HL-60 (cell line): ENCODE measurements at places on chromosomes 3 and 15.

- peak; percentile 57 for DNase-seq
Observed at GRCh38 chr3:37779289-37780152, 82.2 kb upstream of the CTDSPL start.

DNA sequence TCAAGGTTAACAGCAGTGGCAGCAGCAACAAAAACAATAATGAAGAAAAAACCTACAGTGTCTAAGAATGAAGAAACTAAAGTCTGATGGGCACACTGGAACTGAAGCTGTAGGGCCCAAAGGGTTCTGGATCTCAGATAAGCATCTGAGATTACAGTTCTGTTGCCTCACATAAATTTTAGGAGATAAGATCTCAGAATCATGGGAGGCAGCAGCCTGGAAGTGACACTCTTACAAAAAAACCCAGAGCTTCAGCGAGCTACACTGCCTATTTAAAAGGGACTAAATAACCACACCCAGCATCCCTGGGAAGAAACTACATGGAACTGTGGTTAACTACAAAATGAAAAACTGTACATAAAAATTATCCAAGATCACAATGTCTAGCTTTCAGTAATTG lies 61.2 kb downstream of the PLD1 start:
- DNase-seq: no peak

GRCh38 chr3:185280572-185281365 lies 26.9 kb upstream of the EHHADH start:
- peak; percentile 41 for DNase-seq

- no peak for DNase-seq
Observed at GRCh38 chr3:117128133-117128532, 418.6 kb downstream of the TUSC7 start.

DNA sequence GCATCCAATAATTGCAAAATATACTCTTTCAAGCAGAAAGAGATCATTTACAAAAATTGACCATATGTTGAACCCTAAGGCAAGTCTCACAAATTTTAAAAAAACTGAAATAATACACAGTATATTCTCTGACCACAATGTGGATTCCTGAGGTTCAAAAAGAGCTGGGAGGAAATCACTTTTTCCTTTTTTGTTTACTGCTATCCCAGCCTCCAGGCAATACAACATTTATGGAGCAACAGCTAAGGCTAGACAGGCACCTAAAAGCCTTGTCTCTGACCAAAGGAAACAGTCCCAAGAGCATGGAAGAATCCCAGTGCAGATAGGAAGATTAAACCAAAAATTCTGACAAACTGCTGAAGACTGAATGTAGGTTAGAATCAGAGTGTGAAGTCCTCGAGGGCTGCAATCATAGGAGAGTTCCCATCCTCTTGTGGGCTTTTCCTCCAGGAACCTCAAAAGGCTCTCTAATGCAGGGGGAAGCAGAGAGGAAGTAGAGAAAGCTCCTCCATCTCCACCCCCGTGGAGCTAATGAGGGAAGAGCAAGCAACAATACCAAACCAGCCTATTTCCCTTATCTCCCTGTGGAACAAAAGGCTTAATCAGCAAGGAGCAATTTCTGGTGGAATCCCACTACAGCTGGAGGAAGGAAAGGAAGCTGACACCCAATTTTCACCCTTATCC lies 57.0 kb downstream of the TMCC1 start:
- no peak for DNase-seq

DNA sequence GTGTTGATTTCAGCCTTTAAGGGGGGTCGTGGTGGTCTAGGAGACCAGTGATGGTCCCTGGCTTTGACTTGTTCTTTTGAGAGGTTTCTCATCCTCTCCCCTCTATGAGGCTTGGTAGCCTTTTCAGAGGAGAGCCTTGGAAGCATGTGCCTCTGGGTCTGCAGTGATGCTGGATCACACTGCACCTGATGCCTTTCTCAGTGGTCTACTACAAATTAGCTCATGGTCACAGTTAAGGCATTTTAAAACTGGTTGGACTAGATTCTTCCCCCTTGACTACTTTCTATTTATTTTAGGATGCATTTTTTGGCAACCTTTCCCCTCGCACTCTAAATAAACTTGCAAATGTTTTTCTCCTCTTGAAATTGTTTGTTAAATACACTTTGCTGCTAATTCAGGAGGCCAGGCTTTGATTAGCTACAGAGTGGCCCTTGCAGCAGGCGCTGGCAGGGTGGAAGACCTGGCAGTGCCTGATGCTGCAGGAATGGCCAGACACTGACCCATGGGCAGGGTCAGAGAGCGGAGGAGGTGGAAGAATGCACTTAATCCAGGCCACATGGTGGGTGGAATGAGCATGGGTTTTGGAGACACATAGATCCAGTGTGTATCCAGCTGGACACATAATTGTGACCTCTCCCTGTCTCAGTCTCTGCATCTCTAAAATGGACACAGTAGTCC lies 318.8 kb upstream of the CTDSPL start:
- no peak for DNase-seq

DNA sequence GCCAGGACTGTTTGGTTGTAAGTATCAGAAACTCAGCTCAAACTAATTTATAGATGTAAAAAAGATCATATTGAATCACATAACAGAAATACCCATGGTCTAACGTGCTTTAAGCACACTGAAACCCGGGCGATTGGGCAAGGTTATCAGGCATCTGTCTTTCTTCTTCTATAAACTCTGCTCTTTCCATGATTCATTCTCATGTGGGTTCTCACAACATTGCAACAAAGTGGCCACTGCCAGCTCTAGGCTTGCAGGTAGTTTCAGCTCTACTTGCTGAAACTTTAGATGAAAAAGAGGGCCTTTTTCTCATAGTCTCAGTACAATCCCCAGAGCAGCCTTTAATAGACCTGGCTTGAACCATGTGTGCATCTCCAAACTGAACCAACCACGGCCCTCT lies 456.1 kb downstream of the MFSD1 start:
- no peak for DNase-seq

DNA sequence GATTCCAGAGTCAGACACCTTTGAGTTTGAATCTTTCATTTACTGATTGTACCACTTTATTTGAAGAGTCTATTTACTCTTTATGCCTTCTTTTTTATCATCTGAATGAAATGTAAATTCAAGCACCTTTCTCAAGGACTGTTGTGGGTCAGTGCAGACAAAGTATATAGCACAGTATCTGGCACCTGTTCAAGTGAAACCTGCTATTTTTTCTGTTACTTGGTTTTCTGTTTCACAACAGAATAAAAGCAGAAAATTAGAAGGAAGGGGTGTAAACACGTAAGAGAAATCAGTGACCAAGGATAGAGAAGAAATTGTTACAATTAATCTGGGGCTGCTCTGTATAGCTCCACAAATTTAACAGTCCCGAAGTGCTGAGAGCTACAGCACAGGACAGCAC lies 357.4 kb downstream of the RSL24D1 start:
- no peak for DNase-seq

DNA sequence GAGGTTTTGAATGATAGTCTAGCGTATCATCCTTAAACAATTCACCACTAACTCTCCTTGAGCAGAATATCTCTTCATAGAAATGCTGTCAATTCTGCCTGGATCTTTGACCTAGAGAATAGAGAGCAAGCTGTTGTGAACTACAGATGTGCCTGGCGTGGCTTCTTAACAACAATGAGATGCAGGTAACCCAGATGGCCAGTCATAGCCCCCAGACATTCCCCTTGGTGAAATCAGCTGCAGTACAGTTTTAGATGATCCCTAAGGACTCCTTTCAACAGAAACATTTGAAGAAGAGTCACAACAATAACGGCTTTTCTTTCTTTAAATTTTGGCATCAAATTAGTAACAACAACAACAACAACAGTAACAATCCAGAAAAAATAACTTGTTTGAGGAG lies 1041.3 kb downstream of the ROBO1 start:
- DNase-seq: no peak

DNA sequence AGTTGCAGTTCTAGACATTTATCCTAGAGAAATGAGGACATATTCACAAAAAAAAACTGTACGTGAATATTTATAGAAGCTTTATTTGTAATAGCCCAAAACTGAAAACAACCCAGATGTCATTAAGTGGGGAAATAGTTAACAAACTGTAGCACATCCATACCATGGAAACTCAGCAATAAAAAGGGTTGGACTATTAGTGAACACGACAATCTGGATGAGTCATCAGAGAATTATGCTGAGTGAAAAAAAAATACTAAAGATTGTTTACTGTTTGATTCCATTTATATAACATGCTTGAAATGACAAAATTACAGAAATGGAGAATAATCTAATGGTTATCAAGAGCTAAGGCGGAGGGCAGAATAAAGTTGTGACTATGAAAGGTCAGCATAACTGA lies 59.5 kb downstream of the CPA3 start:
- no peak for DNase-seq

DNA sequence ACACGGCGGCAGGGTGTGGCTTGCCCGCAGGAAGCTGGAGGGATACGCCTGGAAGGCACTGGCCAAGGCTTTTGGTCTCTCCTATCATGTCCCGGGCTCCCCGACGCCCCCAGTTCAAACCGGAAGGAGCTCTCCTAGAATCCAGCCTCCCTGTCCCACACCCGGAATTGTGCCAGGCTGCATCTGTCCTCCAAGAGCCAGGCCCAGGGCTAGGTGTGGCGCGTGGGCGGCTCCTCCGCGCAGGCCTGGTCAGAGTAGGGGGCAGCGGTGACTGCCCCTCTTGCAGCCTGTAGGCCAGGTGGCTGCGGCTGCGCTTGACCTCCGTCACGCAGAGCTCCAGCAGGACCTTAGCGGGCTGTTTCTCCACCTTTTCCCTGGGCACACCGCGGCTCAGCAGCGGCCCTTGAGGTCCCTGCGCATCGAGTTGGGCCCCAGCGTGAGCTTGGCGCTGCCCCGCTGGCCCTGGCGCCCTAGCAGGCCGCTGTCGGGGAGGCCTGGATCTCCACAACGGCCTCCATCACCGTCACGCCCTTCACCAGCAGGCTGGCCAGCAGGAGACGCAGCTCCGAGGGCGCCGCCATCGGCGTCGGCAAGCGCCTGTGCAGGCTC lies 15.9 kb upstream of the SIAH2 start:
- no peak for DNase-seq

DNA sequence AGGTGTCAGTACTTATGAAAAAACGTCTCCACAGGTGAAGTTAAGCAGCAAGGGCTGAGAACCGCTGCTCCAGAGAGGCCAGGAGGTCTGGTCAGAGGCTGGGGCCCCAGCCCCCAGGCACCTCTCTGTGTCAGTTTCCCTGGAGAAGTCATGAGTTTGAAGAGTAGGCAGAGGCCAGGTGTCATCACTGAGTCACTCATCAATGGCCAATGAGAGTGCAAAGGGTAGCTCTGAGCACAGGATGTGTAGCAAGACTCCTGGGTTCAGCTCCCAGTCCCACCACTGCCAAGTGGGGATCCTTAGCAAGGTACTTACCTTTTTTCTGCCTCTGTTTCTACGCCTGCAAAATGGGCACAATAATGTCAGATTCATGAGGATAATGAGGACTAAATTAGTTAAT lies 47.9 kb downstream of the CORO2B start:
- no peak for DNase-seq

DNA sequence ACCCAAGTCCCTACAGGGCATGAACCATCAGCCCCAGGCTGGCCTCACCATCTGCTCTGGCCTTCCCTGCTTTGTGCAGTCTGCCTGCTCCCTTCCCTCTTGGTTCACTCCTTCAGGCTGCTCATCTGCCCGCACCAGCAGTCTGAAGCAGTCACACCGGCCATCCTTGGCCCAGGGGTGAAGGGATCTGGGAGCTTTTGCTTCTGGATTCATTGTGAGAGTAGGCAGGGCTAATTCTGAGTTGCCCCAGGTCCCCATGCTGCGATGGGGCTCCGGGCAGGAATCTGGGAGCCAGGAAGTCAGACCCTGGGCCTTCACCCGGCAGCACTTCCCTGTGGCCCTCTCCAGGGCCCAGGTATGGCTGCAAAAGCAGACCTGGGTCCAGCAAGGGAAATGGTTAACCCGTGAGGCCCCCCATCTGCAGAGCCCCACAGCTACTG lies 99.7 kb downstream of the VGLL4 start:
- no peak for DNase-seq

- peak; percentile 11 for DNase-seq
Observed at GRCh38 chr3:155701882-155702465, 42.9 kb downstream of the PLCH1 start.

DNA sequence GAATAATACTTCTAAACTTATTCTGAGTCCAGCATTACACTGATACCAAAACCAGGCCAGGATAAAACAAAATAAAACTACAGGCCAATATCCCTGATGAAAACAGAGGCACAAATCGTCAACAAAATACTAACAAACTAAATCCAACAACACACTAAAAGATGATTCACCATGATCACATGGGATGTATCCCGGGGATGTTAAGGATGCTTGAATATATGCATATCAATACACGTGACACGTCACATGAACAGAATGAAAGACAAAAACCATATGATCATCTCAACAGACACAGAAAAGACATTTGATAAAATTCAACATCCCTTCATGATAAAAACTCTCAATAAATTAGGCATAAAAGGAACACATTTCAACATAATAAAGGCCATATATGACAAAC lies 91.5 kb downstream of the CSNK1G1 start:
- no peak for DNase-seq

DNA sequence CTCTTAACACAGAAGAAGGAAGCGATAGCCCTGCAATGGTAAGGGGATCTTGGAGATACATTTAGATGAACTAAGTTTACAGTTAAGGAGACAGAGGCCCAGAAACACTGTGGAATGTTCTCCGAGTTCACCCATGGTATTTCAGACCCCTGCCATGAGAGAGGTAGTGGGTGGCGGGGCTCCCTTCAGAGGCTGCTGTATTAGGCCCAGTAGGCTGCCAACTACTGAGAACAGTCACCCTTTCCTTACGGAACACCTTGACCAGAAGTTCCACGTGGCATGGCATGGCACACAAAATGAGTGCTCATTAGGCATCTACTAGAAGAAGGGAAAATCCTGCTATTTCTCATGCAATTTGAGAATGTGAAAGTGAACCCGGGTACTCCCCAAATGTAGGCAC lies 195.4 kb downstream of the TNIK start:
- no peak for DNase-seq

DNA sequence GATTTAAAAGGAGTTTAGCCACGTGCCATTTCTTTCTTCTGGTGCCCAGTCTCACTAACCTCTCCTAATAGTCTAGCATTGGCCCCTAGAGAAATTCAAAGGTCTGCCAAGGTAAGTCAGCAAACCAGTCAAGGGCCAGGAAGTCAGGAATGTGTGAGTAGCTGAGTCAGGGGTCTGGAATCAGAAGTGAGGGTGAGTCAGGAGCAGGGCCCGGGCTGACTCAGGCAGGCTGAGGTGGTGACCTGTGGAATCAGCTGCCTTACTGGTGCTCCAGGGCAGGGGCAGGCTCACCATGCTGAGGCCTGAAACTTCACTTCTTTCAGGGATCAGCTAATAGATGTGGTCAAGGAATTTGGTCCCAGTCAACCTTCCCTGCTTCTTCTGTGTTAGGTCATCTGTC lies 105.8 kb upstream of the MYZAP start:
- DNase-seq: no peak

- no peak for DNase-seq
Observed at GRCh38 chr15:73894133-73894814, 20.9 kb downstream of the TBC1D21 start.

- DNase-seq: no peak
Observed at GRCh38 chr3:62312201-62312600, 61.1 kb downstream of the FEZF2 start.

- DNase-seq: no peak
Observed at GRCh38 chr3:37824090-37824953, 37.4 kb upstream of the CTDSPL start.

GRCh38 chr3:84998545-84998944 lies 39.8 kb downstream of the CADM2 start:
- DNase-seq: no peak
